ENCODE measurements at places on chromosomes 7 and 10.

GRCh38 chr10:58023341-58024073 lies 244.2 kb downstream of the IPMK start:
- DNase-seq: no peak

DNA sequence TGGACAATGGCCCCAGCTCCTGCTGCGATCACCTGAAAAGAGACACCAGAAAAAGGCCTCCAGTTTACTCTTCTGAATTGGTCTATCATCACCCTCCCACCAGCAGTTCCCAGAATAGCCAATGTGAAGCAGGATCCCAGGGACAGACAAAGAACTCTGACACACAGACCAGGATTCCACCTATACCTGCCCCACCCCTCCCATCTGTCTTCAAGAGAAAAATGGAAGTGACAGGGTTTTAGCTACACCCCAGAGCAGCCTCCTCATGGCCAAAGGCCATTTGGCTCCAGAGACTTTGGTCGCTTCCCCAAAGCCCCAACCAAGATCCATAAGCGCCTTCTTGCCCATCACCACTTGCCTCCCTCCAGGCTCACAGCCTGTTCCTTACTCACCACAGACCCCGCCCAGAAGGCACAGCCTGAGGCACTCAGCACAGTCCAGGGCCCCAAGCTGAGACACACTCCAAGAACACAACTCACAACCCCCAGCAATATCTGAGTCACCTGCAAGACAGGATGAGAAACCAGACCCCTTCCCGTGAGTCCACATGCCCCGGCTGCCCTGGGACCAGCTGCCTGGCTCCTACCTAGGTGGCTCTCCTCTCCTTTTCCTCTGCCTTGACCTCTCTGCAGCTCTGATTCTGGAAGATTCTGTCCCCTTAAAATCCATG lies 6.5 kb downstream of the TMEM176B start:
- DNase-seq: no peak

GRCh38 chr10:91759581-91759986 lies 38.6 kb upstream of the TNKS2 start:
- DNase-seq: no peak

DNA sequence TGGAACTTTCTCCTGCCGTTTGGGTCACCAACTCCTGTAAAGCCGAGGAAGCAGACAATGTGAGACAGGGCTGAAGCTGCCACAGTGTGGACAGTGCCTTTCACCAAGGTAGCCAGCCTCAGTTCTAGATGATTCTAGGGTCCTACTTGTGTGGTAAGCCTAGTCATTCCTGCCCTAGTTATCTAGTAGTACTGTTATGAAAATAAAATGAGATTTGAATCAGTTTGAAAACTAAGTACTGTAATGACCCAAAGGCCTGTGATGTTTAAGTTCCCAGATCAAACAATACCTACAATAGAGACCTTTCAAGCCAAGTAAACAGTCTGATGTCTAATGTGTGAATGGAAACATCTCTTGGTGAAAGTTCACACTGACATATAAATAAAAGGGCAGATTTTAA lies 37.1 kb downstream of the POLL start:
- DNase-seq: no peak

GRCh38 chr7:106012184-106012583 lies 49.1 kb downstream of the CDHR3 start:
- DNase-seq: no peak

DNA sequence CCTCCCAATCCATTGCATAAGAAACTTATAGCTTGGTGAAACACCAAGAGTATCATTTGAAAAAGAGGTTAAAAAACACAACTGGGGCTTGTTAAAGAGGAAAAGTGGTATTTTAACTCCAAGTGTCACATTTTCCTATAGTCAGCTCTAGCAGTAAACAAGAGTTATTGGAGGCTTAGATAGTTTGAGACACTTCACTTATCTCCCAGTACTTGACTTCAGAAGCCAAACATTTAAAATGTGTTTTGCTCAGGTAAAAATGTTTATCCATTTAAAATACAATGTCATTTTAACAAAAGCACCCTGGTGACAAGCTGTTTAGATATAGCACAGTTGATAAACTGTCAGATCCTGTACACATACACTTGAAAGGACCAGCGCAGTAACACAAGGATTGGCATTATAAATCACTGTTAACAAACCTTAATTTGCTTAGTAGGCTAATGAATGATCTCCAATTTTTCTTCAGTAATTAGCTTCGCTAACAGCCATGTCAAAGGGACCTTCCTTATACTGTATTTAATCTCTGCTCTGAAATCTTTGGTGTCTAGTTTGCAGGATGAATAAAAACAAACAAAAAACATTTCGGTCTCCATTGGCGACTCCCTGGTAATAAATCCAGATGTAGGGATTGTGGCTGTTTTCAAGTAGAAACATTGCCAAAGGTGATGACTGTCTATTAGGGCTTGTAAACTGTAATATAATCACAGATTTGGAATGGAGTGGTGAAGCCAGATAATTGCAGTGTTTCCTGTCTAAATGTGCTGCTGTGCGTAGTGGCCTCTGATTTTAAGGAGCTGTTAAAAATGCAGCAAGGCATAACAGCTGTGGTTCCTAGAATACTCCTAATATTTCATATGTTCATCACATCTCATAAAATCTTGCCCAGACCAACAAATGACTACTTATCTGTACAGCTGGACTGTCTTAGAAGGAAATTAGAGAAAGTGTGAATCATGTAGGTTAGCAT lies 545.1 kb downstream of the AUTS2 start:
- DNase-seq: no peak

- no peak for DNase-seq
Measured at GRCh38 chr10:110704070-110704469, 59.9 kb downstream of the RBM20 start.

GRCh38 chr10:43610636-43611035 lies 4.4 kb downstream of the ZNF485 start:
- no peak for DNase-seq

GRCh38 chr10:70675496-70676161 lies 3.3 kb downstream of the ADAMTS14 start:
- DNase-seq: no peak

DNA sequence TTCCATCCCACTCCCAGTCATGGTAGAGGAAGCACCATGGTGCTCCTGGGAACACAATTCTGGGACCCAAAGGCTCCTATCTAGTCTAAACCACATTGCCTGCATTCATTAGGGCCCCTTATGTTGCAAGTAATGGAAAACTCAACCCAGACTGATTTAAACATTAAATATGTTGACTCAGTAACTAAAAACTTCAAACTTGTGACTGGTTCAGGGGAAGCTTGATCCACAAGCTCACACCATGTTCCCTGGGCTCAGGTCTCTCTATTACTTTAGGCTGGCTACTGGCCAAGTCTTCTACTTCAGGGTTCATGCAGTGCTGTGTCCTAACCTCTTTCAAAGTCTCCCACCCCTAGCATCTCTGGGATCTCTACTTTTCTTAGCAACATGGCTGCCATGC lies 13.1 kb downstream of the WNT16 start:
- DNase-seq: no peak

DNA sequence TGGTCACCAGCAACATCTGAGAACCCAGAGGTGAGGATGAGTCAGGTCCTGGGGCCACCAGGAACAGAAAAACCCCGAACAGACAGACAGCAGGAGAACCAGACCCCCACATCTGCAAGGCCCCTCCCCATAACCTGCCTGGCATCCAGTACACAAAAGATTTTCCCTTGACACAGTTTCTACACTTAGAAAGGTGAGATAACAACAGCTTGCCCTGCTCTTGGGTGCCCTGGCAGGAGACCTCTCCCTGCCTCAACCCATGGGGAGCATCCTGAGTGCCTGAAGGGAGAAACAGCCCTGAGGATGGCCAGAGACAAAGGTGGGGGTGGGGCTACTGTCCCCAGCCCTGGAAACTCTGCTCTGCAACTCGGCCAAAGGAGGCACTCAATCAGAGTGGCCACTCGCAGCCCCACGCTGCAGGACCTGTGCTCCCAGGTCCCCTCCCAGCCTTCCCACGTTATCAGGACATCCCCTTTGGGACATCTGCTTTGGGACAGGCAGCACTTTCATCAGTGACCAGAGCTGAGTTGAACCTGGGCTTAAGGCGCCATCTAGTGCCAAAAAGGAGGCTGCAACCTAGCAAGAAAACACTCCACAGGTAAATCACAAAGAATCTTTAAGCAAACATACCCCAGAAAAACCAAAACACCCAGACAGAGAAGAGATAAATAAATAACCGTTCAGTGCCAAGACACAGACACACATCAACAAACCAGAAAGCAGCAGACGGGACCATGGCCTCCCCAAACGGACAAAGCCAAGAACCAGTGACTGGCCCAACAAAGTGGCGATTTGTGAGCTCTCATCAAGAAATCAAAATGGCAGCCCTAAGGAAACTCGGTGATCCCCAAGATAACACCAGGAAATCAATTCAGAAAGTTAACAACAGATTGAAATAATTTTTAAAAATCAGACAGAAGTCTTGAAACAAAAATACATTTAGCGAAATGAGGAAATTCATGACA lies 233.7 kb downstream of the PTPRN2 start:
- DNase-seq: no peak

All from effector CD4-positive, alpha-beta T cell (primary cell).